ENCODE measurements at places on chromosomes 16 and 17.

DNA sequence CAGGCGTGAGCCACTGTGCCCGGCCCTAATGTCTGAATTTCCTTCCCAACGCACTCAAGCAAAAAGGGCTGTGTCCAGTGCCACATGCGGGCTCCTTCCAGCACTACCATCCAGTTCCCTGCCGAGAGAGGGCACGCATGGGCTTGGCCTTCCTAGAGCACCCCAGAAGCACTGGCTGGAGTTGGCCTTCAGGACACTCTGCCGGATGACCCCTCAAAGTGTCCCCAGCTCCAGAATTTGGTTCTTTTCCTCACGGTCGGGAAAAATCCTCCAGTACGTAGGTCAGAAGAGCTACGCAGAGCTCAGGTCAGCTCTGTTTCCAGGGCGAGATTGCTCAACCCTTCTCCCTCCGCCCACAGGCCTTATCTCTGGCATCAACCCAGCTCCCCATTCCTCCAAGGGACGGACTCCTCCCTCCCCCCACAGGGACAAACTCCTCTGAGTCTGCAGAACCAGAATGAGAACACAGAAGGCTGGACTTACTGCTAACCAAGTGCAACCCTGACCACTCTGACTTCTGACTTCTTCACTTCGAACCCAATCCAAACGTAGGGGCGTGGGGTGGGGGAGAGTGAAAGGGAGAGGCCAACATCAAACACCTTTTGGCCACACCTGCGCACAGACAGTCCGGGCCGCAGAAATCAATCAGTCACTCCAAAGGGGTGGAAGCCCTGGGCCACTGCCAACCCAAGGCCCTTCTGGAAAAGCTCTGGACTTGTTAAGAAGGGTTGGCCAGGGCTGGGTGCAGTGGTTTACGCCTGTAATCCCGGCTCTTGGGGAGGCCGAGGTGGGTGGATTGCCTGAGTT, 3.6 kb downstream of the CDC42EP4 start:
- no peak for DNase-seq

- DNase-seq, result no peak
These were observed 3.0 kb downstream of the PRR35 start for GRCh38 chr16:563072-563644.

DNA sequence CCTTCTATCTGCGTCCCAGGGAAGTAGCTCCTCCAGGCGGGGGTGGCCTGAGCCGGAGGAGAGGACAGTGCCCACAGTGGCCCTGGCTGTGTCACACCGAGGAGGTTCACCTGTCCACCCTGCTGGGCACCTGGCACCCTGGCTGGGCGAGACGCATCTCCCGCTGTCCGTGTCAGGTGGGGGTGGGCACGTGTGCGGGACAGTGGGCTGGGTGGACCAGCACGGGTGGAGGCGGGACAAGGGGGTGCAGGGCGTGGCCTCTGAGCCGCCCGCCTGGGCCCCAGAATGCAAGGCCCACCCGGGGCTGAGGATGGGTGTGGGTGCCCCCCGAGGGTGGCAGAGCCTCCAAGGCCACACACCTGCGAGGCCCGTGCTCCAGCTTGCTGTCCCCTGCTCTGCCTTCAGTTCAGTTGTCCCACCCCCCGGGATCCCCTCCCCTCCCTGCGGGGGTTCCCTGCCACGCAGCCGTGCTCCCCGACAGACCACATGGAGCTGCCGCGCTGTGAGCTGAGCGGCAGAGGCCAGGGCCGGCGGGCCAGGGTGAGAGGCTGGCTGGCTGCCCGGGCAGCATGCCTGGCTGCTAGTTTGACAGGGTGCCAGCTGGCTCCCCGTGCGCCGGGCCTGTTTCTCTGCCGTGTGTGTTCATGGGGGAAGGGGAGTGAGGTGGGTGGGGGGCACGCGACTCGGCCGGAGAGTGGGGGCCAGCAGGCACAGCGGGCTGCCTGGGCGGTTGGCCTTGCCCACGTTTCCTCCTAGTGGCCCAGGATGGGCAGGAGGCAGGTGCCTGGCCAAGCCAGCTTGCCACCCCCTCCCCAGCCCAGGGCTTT, 33.9 kb downstream of the BAHCC1 start:
- DNase-seq, result no peak

- no peak for DNase-seq
These were observed 15.7 kb downstream of the RHBDF2 start for GRCh38 chr17:76485569-76485968.
